ENCODE measurements at places on chromosomes 1 and 21.

DNA sequence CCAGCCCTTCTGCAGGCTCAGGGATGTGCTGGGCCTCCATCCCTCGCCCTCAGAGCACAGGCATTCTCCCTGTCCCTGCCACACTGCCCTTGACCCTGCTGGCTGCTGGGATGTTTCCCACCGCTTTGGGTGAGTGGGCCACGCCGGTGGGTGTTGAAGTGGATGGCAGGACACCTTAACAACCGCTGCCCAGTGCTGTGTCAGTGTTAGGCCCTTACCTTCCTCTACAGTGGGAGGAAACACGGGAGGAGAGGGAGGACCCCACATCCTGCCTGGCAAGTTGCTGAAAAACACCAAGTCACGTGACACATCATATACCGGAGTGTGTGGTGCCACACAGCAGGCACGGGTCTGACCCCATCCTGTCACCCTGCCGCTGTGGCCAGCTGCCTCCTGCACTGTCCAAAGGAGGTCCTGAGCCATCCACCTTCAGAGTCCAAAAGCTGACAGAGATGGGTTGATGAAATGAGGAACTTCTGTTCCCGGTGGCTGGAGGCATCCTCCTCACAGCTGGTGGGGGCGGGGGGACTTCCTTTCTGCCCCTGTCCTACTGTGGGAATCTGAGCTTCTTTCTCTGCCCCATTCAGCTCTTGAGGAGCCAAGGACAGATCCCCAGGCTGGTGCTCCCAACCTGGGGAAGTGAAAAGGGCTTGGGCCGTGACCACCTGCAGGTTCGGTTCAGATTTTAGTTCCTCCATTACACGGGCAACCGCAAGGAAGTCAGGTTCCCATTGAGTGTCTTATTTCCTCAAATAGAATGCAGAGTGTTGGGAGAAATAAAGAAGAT lies 3.2 kb upstream of the THEMIS2 start:
- peak; percentile 71 for DNase-seq

DNA sequence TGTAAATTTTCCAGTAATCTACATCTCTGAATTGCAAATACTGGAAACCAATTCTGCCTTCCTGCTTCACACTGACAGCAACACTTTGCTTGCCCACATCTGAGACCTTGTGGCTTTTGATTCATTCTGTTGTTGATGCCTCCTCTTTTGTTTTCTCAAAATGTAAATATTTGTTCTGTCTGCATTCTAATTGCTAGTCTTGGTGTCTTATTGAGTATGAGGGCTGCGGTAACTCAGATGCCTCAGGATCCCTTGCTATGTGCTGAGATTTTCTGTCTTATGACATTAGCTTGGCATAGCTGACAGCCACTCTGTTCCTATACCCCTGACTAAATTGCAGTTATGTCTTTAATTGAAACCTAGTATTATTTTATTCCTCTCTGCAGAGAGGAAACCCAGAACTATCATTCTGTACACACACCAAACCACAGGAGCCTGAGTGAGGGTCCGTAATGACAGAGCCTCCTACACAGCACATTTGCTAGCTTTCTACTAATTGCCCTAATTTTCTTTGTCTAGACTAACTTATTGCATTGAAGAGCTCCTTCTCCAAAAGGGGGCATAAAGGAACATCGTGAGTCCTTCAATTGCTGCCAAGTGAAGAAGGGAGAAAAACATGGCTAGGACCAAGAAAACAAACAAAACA lies 72.1 kb downstream of the GREM2 start:
- no peak for DNase-seq

GRCh38 chr1:33738976-33739375 lies 124.9 kb upstream of the HMGB4 start:
- DNase-seq, result no peak

- no peak for DNase-seq
These were observed 112.3 kb upstream of the ZRANB2 start for GRCh38 chr1:71193153-71193552.

DNA sequence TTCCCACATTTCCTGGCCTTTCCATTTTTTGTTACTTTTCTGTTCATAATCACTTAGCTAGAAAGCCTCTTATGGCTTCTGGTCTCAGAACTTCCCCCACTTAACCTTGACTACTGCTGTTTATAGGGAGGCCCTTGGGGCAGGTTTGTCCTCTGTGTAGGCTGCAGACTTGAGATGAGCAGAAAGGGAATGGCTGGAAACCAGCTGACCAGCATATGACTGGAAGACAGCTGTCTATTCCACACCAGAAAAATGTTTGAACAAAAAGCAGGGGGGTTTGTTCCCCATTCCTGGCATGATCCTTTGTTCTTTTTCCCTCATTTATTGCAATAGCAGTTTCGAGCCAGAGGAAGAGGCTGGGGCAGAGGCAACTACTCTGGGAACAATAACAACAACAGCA lies 4.9 kb upstream of the SH3D21 start:
- DNase-seq, result no peak

- DNase-seq, result no peak
These were observed 1.9 kb downstream of the TMCO4 start for GRCh38 chr1:19797827-19798226.

- no peak for DNase-seq
These were observed 6.1 kb downstream of the GAS5 start for GRCh38 chr1:173861731-173862145.

GRCh38 chr1:182637769-182638168 lies 33.6 kb upstream of the RGS16 start:
- no peak for DNase-seq

DNA sequence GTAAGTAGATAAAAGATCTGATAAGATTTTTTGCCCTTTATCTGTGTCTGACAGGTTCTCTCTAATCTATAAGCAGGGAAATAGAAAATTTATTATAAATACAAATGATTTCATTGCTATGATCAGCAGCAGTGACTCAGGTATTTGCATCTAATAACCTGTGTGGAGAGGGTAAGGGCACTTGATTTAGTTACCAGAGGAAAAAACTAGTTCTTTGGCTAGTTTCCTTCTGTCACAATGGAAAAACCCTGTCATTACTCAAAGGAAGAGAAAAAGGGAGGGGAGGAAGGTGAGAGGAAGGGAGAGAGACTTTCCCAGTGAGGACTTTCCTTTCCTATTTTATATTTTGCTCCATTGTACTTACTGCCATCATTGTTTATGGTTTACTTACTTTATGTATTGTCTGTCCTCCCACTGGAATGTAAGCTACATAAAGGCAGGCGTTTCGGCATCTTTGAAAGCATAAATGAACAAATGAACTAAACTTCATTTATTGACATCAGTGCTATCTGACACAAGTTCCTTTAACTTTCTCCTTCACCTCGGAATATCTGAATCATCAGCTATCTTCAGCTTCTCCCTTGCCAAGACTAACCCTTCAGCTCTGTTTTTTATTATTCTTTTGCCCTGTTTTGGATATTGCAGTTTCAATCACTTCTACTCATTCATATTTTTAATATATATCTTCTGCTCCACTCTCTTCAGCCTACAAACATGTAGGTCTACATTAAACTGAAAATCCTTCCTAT lies 34.9 kb downstream of the WDR3 start:
- DNase-seq, result no peak

- no peak for DNase-seq
These were observed 23.6 kb downstream of the PTPRU start for GRCh38 chr1:29259802-29260441.

DNA sequence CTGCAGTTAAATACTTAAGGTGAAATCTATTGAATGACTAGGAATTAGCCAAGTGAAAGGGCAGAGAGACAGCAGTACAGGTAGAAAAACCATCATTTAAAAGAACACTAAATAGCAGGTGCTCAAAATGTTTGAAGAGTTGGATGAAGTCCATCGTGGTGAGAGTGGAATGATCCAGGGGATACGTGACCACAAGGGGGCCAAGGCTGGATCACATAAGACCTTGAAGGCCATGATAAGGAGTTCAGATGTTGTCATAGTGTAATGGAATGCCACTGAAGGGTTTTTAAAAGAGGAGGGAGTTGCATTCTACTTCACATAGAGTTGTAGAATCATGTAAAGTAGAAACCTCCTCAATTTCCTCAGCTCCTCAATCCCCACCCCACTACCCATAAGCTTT lies 34.8 kb upstream of the HOOK1 start:
- no peak for DNase-seq

DNA sequence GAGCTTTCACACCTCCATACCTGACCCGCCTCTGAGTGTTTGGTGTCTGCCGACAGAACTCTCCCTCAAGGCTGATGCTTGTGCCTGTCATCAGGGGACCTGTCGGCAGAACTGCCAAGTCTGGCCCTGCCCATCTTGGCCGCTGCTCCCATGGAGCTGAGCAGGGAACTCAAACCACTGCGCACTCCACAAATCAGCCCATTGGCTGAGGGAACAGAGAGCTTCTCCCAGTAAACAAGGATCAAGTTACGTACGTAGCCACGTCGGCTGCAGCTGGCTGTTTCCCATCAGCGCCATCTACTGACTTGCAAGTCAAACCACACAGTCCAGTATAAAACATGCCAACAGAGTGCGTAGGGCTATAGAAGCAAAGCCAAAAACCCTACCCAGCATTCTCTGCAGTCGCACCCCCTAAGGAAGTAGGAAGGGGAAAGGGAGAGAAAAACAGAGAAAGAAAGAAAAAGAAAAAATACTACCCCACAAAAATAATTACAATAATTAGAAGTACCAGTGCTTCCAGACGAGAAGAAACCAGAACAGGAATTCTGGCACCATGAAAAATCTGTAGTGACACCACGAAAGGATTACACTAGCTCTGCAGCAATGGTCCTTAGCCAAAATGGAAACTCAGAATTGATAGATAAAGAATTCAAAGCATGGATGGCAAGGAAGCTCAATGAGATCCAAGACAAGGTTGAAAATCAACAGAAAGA lies 13.1 kb downstream of the KRTAP13-1 start:
- DNase-seq, result peak; percentile 11

DNA sequence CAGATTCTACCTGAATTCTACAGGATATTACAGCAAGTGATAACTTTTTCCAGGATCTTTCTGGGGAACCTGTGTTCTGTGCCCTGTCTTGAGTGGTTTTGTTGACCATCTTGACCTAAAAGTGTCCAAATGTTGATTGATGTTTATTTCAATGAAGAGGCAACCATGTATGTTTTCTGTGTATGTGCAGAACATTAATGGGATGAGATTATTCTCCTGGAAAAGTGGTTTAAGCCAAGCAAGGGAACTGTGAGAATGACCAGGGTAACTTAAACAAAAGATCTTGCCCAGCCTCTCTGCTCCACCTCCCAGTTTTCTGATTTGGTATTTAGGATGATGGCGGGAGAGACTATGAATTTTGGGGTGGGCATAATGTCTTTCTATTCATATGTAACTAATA lies 1.0 kb upstream of the SAMD13 start:
- DNase-seq, result no peak

- no peak for DNase-seq
These were observed 154.5 kb upstream of the KCND3 start for GRCh38 chr1:112143871-112144441.

DNA sequence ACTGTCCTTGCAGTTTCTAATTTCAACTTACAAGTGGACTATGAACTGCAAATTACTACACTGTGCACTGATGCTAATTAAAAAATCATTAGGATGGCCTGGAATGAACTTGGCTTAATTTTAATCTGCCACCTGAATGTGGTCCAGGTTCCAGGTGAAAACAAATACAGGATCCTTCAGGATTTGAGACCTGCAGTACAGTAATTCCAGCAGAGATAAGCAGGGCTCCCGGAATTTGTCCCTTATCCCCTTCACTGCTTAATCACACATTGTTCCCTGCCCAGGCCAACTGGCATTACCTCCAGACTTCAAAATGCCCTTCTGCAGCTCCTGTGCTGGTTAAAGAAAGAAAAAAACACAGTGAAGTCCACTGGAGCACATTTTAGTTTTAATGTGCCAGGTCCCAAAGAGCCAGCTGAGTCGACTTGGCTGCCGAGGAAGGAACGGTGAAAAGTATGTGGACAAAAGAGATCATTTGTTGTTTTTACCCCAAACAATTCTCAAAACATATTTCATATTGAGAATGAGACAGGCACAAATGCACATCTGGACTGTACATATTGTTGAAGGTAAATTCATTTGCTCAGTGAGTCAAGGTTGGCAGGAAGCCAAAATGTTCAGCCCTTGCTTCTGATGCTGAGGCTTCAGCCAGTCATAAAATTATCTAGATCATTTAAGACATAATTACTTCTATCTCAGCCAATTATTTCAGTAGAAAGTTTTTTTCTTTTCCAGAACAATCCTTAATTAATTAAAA lies 28.3 kb downstream of the DEGS1 start:
- no peak for DNase-seq

DNA sequence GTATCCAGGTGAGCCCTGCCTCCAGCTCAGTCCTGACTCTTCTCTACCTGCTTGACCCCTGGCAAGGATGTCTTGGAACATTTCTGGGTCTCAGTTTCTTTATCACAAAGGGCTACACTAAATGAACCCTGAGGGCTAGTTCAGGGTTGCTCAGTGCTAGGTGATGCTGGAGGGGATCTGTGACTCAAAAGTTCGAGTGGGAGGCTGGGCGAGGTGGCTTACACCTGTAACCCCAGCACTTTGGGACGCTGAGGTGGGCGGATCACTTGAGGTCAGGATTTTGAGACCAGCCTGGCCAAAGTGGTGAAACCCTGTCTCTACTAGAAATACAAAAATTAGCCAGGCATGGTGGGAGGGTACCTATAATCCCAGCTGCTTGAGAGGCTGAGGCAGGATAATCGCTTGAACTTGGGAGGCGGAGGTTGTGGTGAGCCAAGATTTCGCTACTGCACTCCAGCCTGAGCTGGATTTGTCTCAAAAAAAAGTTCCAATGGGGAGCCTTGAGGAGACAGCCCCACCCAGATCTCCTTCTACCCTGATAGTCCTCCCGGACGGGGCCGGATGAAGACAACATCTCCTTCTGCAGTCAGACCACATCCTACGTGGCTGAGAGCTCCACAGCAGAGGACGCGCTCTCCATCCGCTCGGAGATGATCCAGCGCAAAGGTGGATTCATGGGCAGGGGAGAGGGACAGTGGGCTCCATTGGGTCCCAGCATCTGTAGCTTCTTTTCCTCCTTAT lies 48.9 kb downstream of the YARS1 start:
- DNase-seq, result no peak

GRCh38 chr1:223707256-223708000 lies 4.9 kb upstream of the CAPN2 start:
- no peak for DNase-seq

DNA sequence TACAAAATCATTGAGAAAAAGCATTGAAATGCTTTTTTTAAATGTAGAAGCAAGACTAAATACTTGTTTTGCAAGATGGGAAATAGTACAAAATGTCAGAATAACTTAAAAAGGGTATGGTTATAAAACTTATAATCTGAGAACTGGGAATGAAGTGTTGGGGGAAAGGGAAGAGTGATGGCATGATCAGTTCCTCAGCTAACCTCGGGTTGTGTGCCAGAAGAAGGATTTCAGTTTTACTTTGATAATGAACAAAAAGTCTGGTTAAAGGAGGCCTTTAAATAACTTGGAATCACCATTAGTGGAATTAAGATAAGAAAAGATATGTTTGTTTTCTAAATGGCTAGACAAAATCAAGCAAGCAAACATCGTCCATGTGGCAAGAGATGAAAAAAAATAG lies 20.7 kb downstream of the NEK7 start:
- DNase-seq, result no peak

DNA sequence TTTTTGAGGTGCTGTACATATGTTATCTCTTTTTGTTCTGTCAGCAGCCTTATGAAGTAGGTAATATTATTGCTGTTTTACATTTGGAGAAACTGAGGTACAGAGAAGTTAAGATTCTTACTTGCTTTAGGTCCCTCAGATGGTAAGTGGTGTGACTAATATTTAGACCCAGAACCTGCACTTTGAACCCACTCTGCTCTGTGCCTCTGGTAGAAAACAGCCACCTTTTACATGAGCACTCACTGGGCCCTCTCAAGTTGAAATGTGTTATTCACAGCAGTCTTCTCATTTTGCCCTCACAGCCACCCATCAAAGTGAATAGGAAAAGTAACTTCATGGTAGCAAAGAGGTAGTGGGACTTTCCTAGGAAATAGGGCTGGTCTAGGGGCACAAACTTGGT lies 4.7 kb downstream of the NSUN4 start:
- no peak for DNase-seq
